ENCODE measurements at places on chromosomes 12 and 14. TPM values are rescaled to one million over a fixed set of nuclear protein-coding genes. Genes with fewer than 3 reads are reported as not detected.
A peak's percentile ranks its signal among the peaks of the same experiment; 100 is the strongest.

The TOMM20L gene
- not detected for total RNA-seq

The CD163 gene
- 8.8 TPM for total RNA-seq

The OLR1 gene
- 1.5 TPM for total RNA-seq

The SOAT2 gene
- not detected for total RNA-seq

The GPR68 gene
- total RNA-seq: 0.29 TPM

The TRMT5 gene
- total RNA-seq: 14.3 TPM

The TSPAN19 gene
- not detected for total RNA-seq

DNA sequence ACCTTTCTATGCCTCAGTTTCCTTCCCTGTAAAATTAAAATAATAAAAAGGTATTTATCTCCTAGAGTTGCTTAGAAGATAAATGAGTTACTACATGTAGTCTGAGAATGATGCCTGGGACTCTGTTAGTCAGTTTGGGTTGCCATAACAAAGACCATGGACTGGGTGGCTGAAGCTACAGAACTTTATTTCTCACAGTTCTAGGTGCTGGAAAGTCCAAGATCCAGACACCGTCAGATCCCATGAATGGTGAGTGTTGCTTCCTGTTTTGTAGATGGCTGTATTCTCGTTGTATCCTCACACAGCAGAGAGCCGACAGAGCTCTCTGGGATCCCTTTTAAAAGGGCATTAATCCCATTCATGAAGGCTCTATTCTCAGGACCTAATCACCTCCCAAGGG is 64.0 kb upstream of the LTA4H start:
- DNase-seq: no peak

DNA sequence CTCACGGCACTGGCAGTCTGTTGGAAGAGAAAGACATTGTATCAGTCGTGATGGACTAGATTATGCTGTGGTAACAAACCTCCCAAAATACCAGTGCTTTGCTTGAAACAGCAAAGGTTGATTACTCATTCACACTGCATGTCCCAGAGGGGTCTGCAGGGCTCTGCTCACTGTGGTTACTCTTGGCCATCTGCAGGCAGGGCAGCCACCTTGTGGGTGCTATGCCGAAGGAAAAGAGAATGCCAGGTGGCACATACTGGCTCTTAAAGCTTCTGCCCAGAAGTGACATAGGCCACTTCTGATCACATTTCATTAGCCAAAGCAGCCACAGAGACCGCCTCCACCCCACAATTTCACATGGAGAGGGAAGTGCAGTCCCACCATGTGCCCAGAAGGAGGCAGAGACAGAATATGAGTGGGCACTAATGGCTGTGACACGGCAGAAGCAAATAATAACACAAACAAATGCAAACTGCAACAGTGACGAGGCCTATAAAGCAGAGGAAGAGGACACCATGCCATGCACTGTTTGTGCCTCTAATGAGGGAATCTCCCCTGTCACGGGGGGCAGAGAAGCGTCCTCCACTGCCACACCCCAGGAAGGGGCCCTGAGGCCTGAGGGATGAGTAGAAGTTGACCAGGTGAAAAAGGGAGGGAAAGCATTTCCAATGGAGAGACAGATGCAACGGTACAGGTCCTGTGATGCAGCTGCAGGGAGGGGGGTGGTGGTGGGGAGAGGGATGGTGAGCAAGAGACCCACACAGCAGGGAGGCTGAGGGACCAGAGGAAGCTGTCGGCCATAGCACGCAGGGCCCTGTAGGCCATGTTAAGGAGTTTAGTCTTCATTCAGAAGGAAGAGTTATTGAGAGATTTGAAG is 51.7 kb upstream of the KICS2 start:
- no peak for DNase-seq

DNA sequence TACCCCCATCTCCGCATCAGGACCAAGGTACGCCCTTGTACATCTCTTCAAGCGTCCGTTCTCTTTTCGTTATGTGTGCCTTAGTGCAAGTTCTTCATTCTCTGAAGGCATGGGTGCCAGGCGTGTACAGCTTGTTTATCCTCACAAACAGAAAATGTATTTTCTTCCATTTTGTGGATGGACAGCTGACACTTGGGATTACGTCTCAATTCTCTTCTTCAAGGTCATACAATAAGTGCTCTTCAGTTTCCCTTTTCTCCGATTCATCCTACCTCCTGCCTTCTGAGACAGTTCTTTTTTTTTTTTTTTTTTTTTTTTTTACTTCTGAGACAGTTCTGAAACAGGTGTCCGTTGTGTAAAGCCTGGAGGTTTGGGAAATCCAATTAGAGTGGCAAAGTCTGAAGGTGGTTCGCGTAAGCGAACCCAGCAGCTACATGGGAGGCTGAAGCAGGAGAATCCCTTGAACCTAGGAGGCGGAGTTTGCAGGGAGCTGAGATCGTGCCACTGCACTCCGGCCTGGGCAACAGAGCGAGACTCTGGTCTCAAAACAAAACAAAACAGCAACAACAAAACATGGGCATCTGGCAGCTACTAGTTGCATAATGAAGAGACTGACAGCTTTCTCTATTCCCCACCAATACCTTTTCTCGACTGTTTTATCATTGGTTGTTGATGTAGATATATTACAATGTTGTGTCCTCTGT is 734 bp downstream of the COX6A1 start:
- no peak for DNase-seq

DNA sequence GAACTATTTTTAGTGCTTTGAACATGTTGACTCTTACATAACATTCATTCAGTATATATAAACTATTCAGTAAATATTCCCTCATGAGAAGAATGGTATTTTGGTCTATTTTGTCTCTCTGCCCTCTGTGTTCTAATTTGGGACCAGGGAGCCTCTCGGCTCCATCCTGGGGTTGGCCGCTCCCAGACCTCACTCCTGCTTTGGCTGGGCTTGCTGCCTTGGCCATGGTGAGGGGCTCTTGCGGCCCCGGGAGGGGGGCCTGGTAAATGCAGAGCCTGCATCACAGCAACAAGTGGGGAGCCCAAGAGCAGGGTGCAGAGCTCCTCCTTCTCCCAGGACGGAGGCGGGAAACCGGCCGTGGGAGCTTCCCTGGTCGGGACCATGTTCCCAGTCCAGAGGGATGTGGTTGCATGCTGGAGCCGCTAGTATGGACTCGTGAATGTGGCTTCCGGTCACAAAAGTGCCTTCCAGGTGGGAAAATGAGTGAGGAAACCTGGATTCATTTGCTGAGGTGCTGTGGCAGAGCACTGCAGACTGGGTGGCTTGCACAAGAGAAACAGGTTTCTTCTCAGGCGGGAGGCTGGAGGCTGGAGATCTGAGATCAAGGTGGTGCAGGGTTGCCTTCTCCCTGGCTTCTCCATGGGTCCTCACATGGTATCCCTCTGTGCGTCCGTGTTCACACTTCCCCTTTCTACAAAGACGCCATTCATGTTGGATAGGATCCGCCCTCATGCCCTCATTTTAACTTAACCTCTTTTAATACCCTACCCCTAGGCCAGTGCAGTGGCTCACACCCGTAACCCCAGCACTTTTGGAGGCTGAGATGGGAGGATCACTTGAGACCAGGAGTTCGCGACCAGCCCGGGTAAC is 250.2 kb downstream of the CACNA1C start:
- DNase-seq: no peak

GRCh38 chr12:29207120-29207519 is 58.0 kb downstream of the FAR2 start:
- DNase-seq: no peak

DNA sequence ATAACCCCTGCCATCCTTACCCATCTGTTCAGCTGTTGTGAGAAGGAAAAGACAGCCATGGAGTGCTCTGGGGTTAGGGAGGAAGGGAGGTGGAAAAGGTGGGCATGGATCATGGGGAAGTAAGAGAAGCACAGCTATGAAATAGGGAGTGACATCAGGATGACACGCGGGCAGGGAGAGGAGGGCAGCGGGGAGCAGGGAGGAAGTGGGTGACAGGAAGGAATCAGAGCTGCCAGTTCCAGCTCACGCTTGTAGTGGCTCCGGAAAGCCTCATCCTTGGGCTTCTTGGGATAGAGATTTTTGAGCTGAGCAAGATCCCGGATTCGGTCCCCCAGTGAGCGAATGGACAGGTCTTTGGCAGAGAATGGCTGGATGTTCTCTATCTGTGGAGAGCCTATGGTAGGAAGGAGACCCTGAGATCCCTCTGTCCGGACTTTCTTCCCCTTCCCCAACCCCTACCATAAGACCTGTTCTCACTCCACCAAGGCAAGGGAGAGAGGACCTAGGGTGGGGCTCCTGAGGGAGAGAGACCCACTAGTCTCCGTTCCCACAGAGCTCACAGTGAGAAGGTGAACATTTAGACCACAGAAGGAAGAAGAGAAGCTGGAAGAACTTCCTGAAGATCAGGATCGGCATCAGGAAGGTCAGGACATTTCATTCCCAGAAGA is 10.3 kb downstream of the NAB2 start:
- DNase-seq: no peak

DNA sequence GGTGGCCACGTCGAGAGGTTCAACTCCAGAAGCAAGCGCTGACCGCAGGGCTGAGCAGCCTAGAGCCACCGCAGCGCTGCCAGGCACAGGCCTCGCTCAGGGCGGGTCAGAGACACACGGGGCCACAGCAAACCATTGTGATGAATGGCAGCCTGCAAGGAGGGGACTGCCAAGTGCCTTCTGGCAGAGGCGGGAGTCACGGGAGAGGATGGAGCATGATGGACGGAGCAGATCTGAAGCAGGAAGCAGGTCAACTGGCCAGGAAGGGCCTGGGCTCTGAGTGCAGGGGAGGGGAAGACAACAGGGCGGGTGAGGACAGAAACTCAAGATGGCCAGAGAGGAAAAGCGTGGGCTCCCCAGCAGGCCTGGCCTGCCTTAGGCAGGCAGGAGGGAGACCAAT is 49.8 kb downstream of the CDC42BPB start:
- DNase-seq: peak; percentile 73

- no peak for DNase-seq
Measured at GRCh38 chr14:105711841-105712460, 185.6 kb downstream of the TMEM121 start.

GRCh38 chr12:126055521-126055920 is 990.3 kb downstream of the AACS start:
- no peak for DNase-seq

DNA sequence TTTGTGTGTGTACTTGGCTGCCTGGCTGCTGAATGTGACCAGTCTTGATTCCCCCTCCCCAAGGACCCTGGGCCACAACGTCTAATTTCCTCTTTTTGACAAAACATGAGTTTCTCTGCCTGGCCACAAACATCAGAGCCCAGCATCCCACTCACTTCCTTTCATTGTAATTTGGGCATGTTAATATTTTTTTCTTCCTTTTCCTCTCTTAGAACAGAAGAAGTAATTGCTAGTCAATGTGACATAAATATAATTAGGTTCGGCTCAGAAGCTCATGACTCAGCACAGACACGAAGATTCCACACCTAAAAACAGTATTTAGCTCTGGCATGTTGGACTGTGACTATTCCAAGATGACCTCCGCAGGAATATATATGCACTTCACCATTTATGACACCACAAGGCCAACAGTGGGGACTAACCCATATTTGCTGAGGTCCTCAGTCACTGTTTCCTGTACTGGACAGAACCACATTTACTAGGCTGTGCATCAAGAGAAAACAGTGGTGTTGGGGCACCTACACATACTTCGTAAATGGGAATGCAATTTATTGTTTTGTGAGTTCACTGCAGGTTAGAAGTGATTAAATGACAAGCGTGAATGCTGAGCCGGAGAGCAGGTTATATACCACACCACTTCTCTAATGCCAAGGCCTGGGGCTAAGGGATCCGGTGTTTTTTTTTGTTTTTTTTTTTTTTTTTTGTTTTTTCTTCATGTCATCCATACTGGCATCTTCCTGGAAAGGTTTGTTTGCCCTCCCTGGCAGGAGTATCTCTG is 4.2 kb downstream of the GSG1 start:
- DNase-seq: peak; percentile 33

DNA sequence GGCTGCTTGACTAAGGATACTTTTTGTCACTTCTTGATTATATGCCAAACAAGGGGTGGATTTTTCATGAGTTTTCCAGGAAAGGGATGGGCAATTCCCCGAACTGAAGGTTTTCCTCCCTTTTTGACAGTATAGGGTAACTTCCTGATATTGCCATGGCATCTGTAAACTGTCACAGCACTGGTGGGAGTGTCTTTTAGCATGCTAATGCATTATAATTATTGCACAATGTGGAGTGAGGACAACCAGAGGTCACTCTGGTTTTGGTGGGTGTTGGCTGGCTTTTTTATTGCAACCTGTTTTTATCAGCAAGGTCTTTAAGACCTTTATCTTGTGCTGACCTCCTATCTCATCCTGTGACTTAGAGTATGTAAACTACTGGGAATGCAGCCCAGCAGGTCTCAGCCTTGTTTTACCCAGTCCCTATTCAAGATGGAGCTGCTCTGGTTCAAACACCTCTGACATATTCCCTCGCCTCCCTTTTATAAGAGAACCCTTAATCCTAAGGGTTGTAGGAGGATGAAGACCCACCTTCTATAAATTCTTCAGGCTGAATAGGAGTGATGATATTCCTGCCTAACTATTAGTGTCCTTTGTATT is 471.2 kb downstream of the ATP23 start:
- DNase-seq: peak; percentile 64

DNA sequence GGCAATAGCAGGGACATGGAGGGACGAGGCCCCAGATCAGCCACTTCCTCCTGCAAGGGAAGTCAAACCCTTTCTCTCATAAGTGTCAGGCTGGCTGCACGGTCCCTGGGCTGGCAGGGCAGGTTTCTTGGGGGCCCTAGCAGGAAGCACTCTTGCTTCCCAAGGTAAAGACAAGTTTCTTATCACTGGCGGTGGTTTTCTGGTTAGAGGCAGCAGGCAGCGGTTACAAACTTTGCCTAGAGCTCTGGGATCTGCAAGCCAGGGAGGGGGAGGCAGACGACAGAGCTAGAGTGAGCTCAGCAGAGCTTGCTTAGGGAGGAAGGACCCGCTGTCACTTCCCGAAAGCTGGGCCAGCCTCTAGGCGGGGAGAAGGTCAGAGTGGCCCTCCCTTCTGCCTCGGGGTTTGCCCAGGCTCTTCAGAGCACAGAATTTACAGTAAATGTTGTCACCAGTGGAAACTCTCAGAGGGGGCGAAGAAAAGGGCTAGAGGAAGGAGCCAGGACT is 20.4 kb downstream of the BATF start:
- peak; percentile 94 for DNase-seq

DNA sequence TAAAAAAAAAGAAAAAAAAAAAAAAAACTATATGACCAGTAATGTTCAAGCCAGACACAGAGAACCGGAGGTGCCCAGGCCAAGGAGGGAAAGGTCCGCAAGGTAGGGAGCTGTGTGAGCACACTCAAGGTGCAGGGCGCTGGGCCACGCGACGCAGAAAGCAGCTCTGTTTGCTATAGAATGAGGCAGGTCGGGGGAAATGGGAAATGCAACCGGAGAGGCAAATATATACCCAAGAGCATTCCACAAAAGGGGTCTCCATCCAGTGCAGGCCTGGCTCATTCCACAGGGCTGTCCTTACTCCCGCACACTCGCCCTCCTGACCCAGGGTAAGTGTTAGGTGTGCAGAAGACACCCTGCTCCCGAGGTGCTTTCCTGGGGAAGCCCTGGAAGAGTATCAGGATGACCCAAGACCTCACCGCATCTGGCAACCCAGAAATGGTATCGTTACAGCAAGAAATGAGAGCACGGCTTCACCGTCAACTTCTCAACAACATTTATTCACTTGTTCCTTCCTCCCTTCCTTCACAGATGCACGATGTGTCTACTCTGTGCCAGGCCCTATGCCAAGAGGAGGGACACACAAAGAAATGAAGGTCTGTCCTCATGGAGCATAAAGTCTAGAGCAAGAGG is 86.4 kb downstream of the BCL11B start:
- DNase-seq: no peak

- DNase-seq: no peak
Measured at GRCh38 chr12:87120440-87120839, 864.2 kb upstream of the MGAT4C start.

Measured in adrenal gland (tissue), 19 donors.